B cell (primary cell): ENCODE measurements at places on chromosomes 2 and 18. TPM values are rescaled to one million over a fixed set of nuclear protein-coding genes. Genes with fewer than 3 reads are reported as not detected.

GRCh38 chr2:23789012-23789411 is 137.9 kb downstream of the ATAD2B start:
- DNase-seq: no peak
- H3K36me3 ChIP-seq: peaks cover 21% of the 10 kb centered on the region
- no peaks in the 10 kb centered on the region for H3K27me3 ChIP-seq
- no peak overlapping the region for H3K4me3 ChIP-seq

The CDK5R2 gene
- 0.12 TPM in 1 of 2 replicates, not detected in the other for total RNA-seq

GRCh38 chr2:10654069-10654468 is 35.7 kb downstream of the NOL10 start:
- H3K4me1 ChIP-seq: no peaks in the 10 kb centered on the region
- no peak overlapping the region for H3K4me3 ChIP-seq
- no peaks in the 10 kb centered on the region for H3K27me3 ChIP-seq
- peaks cover 55% of the 10 kb centered on the region for H3K36me3 ChIP-seq

The MTCL1 gene
- 5.8 and 9.8 TPM in 2 replicates for total RNA-seq
